GM23248 (cell line): ENCODE measurements at places on chromosomes 16 and 17.
A peak's percentile ranks its signal among the peaks of the same experiment; 100 is the strongest.

DNA sequence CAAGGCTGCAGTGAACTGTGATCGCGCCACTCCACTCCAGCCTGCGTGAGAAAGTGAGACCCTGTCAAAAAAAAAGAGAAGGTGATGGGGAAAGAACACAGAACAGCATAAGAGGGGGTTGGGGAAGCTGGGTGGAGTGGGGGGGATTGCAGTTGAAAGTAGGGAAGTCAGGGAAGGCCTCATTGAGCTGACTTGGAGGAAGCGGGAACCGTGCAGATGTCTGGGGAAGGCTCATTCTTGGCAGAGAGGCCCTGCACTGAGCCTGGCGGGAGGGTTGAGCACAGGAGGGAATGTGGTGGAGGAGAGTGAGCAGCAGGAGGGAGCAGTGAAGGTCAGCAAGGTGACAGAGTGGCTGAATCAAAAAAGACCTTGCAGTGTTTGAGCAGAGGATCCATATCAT is 26.9 kb downstream of the IL4R start:
- DNase-seq = no peak

GRCh38 chr16:12168074-12169000 is 191.8 kb downstream of the SNX29 start:
- no peak for DNase-seq

DNA sequence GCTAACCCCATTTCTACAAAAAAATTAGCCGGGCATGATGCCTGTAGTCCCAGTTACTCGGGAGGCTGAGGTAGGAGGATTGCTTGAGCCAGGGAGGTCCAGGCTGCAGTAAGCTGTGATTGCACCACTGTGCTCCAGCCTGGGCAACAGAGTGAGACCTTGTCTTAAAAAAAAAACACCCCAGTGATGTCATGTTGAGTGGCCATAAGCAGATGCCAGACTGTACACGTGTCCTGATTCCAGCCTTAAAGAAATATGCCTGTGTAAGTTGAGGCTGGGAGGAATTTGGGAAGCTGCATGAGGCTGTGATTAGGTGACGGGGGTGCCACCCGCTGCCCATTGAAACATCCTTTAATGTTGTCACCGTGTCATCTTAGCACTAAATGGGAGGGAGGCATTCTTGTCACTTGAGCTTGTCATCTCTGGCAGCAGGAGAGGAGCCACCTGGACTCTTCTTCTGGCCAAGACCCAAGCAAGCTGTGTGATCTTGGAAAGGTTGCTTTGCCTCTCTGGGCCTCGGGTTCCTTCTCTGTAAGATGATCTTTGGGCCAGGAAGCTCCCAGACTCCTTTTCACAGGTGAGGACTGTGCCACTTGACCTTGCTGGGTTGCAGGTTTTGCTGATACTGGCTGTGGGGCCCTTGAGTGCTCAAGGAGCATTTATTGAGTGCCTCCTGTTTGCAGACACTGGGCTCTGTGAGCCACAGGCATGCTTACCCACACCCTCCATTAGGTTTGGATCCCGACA is 98.3 kb upstream of the CIBAR2 start:
- peak; percentile 89 for DNase-seq

- no peak for DNase-seq
These were observed 369.8 kb downstream of the CPPED1 start for GRCh38 chr16:12433691-12434390.

DNA sequence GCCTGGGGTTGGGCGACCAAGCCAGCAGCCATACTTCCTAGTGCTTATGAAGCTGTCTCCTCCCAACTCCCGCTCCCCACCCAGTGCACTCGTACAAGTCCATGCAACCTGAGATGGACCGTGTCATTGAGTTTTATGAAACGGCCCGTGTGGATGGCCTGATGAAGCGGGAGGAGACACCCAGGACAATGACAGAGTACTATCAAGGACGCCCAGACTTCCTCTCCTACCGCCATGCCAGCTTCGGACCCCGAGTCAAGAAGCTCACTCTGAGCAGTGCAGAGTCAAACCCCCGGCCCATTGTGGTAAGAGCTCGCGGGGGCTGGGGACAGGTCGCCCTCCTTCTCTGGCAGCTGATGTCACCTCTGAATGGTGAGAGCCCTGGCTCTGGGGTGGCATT is 11.0 kb upstream of the KATNB1 start:
- no peak for DNase-seq

DNA sequence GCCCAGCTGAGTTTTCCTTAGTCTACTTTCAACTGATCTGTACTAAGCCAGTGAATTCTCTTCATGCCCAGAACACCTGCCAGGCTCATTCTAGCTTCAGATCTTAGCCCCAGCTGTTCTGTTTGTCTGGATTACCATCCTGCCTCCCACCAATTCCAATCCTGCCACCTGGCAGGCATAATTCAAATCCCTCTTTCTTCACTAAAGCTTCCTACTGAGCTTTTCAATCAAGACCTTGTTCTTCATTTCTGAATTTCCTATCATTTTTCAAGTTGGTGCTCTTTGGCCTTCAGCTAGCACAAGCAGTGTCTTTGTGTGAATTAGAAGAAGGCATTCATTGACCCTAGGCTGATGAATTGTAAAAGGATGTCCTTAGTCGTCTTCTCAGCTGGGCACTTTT is 357.6 kb downstream of the UTP18 start:
- DNase-seq = no peak

DNA sequence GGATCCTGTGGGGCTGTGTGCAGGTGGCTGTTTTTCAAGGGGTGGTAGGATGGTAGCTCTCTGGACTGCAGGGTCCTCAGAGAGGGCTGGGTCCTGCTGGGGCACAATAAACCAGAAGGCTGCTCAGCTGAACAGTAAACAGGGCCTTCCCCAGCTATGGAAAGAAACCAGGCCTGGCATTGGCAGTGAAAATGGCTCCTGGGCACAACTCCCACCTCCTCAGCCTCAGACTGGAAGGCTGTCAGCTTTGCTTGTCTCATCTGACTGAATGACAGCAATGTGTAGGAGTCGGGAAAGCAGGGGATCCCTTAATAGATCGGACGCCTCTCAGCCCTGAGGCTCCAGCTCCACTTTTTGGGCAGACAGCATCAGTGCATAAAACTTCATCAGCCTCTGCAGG is 59.8 kb upstream of the NLRP1 start:
- no peak for DNase-seq

GRCh38 chr16:12120217-12120981 is 143.9 kb downstream of the SNX29 start:
- no peak for DNase-seq

DNA sequence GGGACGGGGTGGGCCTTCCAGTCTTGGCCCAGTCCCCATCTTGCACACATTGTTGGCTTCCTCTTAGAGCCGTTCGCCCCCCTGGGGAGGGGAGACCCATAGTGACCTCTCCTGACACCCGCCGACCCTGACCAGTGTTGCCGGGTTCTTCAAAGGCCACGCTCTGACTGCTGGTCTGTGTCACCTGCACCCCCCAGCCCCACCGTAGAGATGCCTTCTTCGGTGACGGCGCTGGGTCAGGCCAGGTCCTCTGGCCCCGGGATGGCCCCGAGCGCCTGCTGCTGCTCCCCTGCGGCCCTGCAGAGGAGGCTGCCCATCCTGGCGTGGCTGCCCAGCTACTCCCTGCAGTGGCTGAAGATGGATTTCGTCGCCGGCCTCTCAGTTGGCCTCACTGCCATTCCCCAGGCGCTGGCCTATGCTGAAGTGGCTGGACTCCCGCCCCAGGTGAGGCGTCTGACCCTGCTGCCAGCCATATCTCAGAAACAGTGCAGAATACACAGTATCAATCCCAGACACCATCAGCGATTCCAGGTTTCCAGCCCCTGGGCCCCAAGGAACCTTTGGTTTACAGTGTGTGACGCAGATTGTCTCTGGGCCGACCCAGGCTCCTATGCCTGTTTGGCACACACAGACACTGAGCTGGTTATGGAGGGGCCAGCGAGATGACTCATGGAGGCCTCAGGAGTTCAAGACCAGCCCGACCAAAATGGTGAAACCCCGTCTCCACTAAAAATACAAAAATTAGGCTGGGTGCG is 1.3 kb downstream of the SLC26A11 start:
- DNase-seq = no peak

DNA sequence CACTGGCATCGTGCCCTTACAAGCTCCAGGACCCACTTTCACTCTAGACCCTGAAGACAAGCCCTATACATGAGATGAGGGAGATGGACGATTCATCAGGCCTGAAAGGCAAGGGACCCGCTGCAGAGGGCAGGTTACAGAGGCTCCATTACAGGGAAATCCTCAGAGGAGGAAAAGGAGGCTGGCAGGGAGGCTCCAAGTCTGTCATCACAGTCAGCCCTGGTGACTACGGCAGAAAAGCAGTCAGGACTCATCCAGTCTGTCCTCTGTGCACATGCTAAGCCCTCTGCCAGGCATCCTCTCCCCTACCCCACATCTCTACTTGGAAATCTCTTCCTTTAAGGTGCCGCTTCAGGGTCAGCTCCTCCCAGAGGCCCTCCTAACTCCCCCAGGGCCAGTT is 197.7 kb upstream of the CDH5 start:
- DNase-seq = peak; percentile 19

- DNase-seq = no peak
These were observed at the start of gene UNC13D for GRCh38 chr17:75843577-75844529. TSS of gene UNC13D (minus strand) at chr17:75844404. CDS start at chr17:75844337, 67 bp downstream.

DNA sequence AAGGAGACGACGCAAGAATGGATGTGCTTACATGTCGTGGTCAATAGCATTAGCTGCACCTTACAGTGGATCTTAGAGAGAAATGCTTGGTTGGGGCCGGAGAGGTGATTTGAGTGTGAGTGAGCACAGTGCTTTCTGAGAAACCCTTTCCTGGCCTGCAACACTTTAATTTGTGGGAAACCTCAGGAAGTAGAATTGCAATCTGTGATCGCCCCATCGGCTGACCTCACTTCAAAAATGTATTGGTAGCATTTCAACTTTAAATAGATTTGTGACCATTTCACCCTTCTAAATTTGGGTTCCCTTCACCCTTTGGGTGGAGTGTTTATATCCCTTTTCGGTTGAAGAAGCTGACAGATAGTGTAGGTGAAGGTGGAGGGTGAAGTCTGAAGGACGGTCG is 13.2 kb downstream of the PRKCB start:
- DNase-seq = no peak

DNA sequence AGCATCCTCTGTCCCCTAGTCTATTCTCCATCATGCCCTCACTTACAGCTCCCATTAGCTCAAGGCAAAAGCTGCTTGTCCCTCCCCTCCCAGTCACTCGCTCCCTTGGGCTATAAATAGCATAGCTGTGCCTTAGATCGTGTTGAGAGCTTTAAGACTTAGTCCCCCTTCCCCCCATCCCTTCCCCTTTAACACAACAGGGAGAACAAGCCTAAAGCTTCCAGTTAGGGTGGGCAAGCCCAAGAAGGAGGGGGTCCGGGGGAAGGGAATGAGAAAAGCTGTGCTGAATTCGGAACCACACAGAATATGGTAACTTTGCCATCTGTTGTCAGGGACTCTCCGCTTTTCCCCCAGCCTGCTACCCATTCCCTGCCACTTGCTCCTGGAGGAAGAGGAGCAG is 4.9 kb upstream of the HIGD1B start:
- peak; percentile 23 for DNase-seq

DNA sequence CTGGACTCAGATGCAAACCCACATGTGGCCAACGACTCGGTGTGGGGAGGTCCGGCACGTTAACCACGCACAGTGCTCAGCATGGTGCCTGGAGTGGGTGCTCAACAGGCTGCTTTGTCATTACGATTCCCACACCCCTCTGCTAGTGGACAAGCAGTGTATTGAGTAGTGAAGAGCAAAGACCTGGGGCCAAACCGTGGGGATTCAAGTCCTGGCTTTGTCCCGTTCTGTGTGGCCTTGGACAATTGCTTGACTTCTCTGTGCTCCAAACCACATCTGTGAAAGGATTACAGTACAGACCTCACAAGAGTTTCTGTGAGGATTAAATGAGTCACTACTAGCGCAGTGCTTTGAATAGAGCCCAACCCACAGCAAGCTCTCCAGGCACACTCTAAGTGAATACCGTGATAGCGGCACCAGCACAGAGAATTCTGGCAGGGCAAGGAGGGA is 33.8 kb downstream of the TRPV2 start:
- peak; percentile 80 for DNase-seq
